ENCODE measurements at places on chromosomes 13 and 19. TPM values are rescaled to one million over a fixed set of nuclear protein-coding genes. Genes with fewer than 3 reads are reported as not detected.

The ZIC5 gene
- 0.03 TPM for total RNA-seq

- DNase-seq = no peak
Measured at GRCh38 chr19:28981518-28981917, 231.4 kb downstream of the UQCRFS1 start.

DNA sequence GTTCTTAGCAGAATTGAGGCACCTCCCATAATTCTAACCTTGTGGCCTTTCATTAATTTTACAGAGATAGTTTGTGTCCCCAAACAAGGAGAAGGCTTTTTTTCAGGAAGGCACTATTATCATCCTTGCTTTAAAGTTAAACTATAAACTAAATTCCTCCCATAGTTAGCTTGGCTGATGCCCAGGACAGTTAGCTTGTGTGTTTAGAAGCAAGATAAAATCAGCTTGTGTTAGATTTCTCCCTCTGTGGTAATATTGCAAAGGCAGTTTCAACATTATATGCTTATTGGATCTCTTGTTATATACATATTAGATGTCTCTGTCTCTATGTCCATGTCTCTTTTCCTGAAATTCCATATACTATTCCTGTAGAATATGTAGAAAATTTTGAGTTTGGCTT lies 342.7 kb downstream of the TBC1D4 start:
- no peak for DNase-seq

DNA sequence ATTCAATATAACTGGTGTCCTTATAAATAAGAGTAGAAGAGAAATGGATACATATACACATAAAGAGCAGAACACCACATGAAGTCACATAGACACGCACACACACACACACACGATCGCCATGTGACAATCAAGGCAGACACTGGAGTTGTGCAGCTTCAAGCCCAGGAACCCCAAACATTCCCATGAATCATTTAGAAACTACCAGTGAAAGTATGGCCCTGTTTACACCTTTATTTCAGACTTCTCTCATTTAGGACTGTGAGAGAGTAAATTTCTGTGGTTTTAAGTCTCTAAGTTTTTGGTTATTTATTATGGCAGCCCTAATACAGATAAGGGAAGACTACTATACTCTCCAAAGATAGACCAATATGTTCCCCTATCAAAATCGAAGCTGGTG lies 20.4 kb upstream of the TNFSF13B start:
- DNase-seq = no peak

The ZNF791 gene
- total RNA-seq = 27.1 TPM

- no peak for DNase-seq
Measured at GRCh38 chr19:23470873-23471545, 75.7 kb upstream of the ZNF91 start.

- no peak for DNase-seq
Measured at GRCh38 chr19:4260613-4261191, 13.8 kb downstream of the YJU2 start.

DNA sequence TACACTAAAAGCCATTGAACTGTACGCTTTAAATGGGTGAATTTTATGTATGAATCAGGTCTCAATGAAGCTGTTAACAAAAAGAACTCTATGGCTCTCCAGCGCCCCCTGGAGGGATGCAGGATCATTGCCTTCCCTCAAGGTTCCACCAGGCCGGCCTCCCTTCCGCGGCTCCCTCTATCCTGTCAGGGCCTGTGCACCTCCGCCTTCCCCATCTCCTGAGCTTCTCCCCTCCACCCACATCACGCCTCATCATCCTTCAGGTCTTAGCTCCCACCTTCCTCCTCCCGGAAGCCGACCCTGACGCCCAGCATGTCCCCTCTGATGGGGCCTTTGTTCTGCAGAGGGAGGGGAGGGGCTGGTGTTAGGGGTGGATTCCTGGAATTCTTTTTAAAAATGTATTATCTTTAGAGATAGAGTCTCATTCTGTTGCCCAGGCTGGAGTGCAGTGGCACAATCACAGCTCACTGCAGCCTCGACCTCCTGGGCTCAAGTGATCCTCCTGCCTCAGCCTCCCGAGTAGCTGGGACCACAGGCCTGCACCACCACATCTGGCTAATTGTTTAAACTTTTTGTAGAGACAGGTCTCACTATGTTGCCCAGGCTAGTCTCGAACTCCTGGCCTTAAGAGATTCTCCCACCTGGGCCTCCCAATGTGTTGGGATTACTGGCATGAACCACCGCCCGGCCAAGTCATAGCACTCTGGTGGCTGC lies 27.7 kb downstream of the MEIS3 start:
- DNase-seq = peak; percentile 63

- DNase-seq = no peak
Measured at GRCh38 chr13:21106089-21106488, 44.7 kb upstream of the LATS2 start.
